Stimulated activated CD4-positive, alpha-beta T cell treated with anti-CD3 and anti-CD28 coated beads, Interleukin-1b, Interleukin-23, amount 100 ng/mL, for 1 hour (primary cell): ENCODE measurements at places on chromosomes 7 and 10.

GRCh38 chr10:71392292-71392691, 4.4 kb upstream of the CDH23 start:
- no peak for DNase-seq

DNA sequence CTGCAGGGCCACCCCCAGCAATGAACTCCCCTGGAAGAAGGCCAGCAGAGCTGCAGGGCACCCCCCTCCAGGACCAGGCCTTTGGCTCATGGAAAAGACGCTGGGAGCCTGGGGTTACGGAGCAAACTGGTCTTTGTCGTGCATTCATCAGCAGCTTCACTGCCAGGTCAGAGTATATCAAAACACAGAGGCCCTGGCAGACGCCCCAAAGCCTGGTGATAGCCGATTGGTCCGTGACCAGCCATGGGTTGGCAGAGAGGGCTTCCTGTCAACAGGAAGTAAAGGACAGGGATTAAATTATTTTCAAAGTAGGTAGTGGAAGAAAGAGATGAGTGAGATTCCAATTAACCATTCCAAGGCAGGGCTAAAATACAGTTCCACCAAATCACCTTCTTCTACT, 9.0 kb downstream of the PRKAG2 start:
- DNase-seq = no peak

GRCh38 chr7:74350751-74351150, 61.5 kb downstream of the CLIP2 start:
- DNase-seq = no peak

DNA sequence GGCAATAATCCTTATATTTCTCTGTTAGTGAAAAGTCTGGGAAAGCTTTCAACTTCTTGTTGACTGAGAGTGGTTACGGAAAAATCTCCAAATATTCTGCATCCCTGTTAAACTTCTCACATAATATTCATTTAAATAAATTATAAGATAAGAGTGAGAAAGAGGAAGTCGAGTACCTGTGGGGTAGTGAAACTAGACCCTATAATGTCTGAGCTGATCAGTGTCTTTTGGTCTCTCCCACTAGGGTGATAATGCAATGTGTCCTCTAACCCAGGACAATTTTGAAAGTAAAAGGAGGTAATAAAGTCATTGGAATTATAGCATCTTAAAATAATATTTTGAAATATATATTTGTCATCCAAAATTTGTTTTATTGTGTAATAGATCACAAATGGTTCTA, 2.1 kb upstream of the AGR3 start:
- DNase-seq = no peak

GRCh38 chr7:8389593-8390261, 43.7 kb upstream of the NXPH1 start:
- DNase-seq = no peak

- DNase-seq = no peak
These were observed 80.7 kb upstream of the CXCL12 start for GRCh38 chr10:44465401-44466115.

DNA sequence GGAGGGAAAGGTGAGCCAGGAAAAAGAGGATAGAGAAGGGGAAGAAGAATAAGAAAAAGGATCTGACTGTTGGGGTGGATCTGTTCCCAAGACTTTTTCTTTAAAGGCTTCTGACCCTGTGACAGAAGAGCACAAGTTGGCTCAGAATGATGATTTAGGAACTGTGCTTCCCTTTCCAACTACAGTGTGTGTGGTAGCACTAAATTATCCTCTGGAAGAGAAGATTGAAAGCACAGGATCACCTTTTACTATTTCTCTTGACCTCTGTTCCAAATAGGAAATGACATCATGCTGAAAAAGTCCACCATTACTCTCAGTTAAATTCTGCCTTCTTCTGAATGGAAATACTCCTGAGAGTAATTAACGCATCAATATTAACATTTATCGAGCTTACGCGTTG, 47.2 kb downstream of the VAX1 start:
- DNase-seq = no peak

DNA sequence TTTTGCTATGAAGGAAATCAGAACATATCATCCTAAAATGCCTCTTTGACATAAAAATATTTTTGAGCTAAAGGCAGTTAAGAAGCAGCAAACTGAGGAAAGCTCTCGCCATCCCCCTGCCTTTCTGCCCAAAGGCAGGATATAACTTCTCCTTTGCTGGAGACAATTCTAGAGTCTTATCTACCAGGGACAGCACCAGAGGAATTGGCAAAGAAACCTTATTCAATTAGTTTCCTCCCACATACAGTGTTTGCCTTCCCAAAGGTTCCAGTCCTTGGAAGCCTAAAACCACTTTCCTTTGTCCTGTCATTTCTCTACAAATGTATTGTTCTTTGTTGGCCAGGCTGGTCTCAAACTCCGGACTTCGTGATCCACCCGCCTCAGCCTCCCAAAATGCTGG, 33.7 kb downstream of the MASTL start:
- DNase-seq = no peak

GRCh38 chr10:124605001-124605370, 139.2 kb downstream of the FAM53B start:
- DNase-seq = no peak

- DNase-seq = no peak
These were observed 51.1 kb downstream of the CPEB3 start for GRCh38 chr10:92239600-92240288.

GRCh38 chr7:92765725-92766124, 70.6 kb downstream of the CDK6 start:
- no peak for DNase-seq

DNA sequence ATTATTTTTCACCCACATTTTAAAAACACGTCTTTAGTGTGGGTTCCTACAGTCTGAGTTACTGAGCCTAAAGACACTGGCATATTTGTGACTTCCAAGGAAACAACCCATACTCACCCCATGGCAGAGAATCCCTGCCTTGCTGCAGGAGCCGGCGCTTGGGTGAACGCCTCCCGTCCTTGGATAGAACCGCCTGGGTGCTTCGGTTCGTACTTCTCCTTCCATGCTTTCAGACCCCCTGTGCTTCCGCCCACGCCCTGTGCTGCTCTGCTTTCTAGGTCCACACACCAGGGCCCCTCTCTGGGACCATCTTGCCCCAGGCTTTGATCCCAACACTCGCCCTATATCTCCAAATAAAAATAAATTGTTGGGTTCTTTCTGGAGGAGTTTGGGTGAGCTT, 125.8 kb downstream of the PTPRN2 start:
- no peak for DNase-seq

GRCh38 chr10:103125323-103126267, 67.5 kb downstream of the NT5C2 start:
- no peak for DNase-seq

- no peak for DNase-seq
These were observed 303.6 kb upstream of the PITRM1 start for GRCh38 chr10:3476186-3476585.

DNA sequence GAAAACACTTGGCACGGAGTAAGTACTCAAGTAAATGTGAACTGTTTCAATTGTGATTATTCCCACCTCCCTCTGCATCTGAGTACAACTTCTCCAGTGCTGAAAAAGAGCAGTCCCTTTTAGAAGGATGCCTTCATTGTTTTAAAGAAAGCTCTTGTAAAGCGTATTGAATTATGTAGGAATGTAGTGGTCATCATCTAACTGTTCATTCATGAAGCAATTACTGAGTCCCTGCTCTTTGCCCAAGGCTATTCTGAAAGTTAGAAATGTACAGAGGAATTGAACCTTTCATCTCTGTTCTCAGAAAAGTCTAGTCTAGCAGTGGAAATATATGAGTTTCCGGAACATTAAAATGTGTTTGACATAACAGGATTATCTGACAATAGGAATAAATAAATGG, 127.8 kb downstream of the CACNB2 start:
- DNase-seq = no peak

- DNase-seq = no peak
These were observed 135.9 kb downstream of the ZMYND11 start for GRCh38 chr10:271201-271600.

DNA sequence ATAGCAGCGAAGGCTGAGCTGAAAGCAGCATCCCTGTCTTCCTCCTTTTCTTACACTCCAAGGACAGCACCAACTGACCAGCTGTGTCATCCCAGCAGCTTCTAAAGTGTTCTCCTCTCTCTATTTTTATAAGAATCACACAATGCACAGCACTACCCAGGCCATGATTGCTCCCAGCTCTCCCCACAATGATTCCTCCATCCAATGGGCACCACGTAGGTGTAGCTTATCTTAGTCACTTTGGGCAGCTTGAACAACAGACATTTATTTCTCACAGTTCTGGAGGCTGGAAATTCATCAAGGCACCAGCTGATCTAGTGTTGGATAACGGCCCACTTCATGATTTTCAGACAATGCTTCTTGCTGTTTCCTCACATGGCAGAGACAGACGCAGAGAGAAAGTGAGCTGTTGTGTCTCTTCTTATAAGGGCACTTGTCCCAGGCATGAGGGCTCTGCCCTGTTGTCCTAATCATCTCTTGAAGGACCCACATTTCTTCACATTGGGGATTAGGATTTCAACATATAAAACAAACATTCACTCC, 92.0 kb upstream of the CDC14C start:
- no peak for DNase-seq

GRCh38 chr7:8114175-8114574, 145.6 kb downstream of the GLCCI1 start:
- no peak for DNase-seq

DNA sequence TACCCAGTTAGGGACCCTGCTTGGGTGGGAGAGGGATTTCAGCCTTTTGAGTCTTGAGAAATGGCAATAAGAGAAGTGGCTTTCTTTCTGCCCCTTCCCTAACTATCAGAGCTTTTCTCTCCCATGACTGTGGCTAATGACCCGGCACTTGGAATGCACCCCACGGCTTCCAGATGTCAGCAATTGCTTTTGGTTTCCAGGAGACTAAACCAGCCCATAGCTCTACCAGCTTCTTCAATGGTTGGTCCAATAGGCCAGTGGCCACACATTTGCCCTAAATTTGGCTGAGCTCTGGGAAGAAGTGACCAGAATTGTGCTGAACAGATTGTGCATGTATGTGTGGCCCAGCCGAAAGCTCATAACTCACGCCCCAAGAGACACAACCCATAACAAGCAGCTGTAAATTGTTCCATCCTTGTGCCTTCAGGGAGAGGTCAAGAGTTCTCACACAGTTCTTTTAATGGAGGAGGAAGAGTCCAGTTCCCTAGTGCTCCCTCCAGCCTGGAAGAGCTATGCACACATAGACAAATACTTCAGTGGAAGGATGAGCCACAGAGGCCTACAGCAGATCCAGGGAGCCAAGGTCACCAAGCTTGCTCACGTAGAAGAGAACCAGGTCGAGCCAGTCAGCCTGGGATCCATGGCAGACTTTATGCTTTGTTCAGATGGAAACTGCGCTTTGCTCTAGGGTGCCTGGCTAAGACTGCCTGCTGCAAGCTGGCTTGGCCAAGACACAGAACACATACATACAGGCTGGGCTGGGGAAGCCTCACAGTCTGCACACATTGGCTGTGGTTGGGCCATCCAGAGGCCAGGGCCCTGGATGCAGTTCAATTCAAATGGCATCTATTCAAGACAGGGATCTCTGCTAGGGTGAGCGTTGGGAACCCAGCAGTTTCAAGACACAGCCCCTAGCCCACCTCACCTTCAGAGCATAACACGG, 131.8 kb upstream of the HABP2 start:
- no peak for DNase-seq

DNA sequence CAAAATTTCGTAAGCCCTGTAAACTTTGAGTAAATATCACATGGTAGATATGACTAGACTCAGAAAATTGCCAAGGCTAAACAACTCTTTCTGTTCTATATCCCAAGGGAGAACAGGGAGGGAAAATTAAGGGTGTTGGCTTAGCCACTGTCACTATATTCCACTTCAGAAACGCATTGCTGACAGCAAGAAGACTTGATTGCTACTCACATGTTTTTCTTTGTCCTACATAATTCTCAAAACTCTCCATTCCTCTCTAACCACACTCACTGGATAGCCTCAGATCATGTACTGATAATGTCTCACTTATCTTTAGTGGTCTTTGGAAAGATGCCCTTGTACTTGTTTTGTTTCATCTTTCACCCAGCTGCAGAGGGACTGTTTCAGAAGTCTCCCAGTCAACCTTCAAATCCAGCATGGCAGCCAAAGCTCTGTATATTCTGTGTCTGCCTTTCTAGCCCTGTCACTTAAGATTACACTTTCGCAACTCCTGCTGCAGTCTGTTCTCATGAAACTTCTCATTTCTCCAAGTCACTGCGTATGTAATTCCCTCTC, 582.4 kb upstream of the FZD8 start:
- DNase-seq = no peak

DNA sequence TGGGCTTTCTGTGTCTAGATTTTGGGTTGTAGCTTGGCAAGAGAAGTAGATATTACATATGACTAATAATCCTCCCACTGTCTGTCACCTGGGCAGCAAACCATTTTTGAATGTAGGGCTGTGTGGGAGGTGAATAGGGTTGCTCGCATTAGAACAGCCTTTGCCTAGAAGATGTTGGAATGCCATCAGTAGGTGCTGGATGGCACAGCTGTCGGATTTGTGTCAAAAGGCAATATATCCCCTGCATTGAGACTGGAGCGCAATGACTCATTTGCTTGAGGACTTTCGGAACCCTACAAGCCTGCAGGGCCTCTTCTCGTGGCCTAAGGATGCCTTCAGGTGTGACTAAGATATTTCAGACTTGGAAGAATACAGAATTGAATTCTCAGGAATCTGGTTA, 323.8 kb downstream of the GPR158 start:
- DNase-seq = no peak

GRCh38 chr10:63143987-63144386, 10.9 kb downstream of the NRBF2 start:
- no peak for DNase-seq
